ENCODE measurements at places on chromosomes 1 and 21. TPM values are rescaled to one million over a fixed set of nuclear protein-coding genes. Genes with fewer than 3 reads are reported as not detected.

The C1orf50 gene
- 21.6 TPM for total RNA-seq

The PLEKHA6 gene
- total RNA-seq = 72.7 TPM

The MFAP2 gene
- total RNA-seq = 2.1 TPM

The C8B gene
- not detected for total RNA-seq

The KDM1A gene
- 301 TPM for total RNA-seq

The NTNG1 gene
- total RNA-seq = 3.2 TPM

The TBX19 gene
- total RNA-seq = 0.78 TPM

The TRABD2B gene
- 0.64 TPM for total RNA-seq

The CDA gene
- total RNA-seq = not detected

The C4BPA gene
- total RNA-seq = not detected

The OR2G6 gene
- total RNA-seq = not detected

The LENEP gene
- total RNA-seq = 1.3 TPM

The SPRTN gene
- total RNA-seq = 21.4 TPM
